ENCODE measurements at places on chromosomes 13 and 19.

DNA sequence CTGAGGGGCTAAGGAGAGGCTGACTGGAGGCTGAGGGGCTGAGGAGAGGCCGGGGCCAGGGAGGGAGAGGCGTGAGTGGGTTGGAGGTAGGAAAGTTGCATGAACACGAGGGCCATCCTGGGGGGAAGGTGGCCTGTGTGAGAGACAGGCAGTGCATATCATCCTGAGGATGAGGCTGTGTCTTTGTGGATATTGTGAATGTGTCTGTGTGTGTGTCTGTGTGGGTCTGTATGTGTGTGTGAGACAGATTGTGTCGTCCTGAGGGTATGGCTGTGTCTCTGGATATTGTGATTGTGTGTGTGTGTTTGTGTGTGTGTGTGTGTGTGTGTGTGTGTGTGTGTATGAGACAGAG is 422 bp downstream of the ZNF71 start:
- DNase-seq = no peak

GRCh38 chr13:30600496-30600895 is 17.2 kb upstream of the USPL1 start:
- no peak for DNase-seq

GRCh38 chr13:109630271-109630670 is 156.1 kb downstream of the IRS2 start:
- DNase-seq = no peak

DNA sequence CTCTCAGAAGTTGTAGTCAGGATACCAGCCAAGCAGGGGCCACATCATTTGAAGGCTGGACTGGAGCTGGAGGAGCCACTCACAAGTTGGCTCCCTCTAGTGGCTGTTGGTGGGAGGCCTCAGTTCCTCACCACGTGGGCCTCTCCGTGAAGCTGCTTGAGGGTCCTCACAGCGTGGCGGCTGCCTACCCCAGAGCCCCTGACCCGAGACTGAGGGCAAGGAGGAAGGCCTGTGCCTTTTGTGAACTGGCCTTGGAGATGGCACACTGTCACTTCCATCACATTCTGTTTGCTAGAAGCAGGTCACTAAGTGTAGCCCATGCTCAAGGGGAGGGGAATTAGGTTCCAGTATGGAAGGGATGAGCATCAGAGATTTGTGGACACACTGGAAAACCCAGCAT is 14.6 kb downstream of the GNA11 start:
- peak; percentile 76 for DNase-seq

- DNase-seq = no peak
Observed at GRCh38 chr19:51078731-51079130, 4.0 kb downstream of the KLK14 start.

DNA sequence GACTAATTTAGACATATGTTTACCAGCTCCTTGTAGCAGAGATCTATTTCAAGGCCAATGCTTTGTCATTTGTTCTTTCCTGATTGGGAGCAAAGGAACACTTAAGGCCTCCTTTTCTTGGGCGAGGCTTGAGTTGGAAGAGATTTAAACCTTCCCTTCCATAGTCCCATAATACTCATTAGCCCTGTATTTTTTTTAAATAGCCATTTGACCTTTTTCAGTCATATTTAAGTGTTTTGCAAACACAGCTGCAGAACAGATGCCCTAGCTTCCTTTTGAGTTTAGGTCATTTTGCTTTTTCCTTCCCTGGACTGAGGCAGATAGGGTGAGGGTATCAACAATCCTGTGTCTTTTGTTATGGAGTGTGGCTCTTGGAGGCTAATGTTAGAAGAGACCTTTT is 198.3 kb downstream of the NBEA start:
- DNase-seq = no peak

- DNase-seq = no peak
Observed at GRCh38 chr13:49356223-49356622, 87.6 kb downstream of the CAB39L start.

GRCh38 chr19:45179072-45179891 is 698 bp downstream of the BLOC1S3 start:
- peak; percentile 52 for DNase-seq

DNA sequence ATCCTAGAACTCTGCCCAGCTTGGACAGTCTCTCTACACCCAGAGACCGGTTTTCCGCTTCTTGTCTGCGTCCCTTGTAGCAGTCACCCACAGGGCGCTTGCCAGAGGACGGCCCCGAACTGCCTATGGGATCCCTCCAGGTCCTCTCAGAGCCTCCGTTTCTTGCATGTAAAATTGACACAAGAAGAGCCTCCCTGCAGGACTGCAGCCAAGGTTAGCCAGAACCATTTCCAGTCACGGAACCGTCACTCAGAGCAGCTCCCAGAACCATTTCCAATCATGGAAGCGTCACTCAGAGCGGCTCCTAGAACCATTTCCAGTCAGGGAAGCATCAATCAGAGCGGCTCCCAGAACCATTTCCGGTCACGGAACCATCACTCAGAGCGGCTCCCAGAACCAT is 65.5 kb downstream of the ATP11A start:
- no peak for DNase-seq

GRCh38 chr13:99442273-99442895 is 58.9 kb upstream of the TM9SF2 start:
- peak; percentile 67 for DNase-seq

DNA sequence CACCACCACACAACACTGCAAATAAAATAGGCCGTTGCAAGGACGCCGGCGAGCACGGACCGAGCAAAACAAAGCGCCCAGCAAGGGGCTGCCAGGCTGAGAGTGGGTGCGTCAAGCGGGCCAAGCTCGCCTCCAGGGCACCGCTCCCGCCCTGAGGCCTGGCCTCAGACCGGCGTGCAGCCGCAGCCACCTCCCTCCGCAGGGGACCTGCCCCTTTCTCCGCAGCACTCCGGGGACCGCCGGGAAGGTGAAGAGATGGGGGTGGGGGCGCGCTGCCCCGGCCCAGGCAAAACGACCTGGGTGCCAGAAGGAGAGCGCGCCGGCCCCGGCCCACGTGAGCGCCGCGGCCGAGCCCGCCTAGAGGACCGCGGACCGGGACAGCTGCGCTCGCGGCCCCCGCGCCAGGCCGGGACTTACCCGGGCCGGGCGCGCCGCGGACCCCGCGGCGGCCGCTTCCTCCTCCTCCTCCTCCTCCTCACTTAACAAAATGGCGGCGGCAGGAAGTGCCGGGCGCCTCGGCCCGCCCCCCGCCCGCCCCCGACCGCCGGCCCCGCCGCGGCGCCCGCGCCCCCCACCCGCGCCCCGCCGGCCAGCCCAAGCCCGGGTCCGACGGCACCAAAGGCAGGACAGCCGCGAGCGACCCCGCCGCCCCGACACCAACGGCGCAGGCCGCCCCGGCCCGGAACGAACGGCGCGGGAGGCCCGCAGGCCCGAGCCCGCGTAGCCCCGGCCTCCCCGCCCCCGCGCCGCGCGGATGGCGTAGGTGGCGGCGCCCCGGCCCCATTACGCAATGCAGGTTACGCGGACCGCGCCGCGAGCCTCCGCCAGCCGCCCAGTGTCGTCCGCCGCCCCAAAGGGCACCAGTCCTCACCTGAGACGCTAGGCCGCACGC is 674 bp downstream of the BRD4 start:
- peak; percentile 76 for DNase-seq

GRCh38 chr19:24029941-24030636 is 56.9 kb upstream of the ZNF254 start:
- no peak for DNase-seq

DNA sequence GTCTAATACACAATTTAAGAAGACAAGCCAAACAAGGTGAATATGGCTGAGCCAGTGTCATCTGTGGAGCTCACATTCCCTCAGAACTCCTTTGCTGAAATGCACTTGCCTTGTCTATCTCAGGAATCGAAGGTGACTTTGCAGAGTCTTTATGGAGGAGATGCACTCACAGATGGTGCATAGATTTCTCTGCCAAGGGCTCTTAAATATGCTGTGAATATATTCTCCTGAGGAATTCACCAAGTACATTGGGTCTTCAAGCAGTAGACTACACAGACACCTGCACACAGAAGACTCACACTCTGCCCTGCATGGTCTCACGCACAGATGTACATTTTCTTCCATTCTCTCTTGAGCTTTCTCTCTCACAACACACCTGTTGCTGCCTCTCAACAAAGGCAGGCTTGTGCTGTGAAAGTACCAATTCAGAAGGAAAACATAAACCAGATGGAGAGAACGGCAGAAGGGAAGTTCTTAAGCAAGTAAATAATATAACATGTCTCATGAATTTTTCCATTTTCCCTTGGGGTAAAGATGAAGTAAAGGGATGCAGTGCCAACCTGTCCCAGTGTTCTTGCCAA is 174.7 kb downstream of the DLEU7 start:
- DNase-seq = no peak

GRCh38 chr19:46000491-46001246 is 5.4 kb downstream of the CCDC61 start:
- DNase-seq = no peak

DNA sequence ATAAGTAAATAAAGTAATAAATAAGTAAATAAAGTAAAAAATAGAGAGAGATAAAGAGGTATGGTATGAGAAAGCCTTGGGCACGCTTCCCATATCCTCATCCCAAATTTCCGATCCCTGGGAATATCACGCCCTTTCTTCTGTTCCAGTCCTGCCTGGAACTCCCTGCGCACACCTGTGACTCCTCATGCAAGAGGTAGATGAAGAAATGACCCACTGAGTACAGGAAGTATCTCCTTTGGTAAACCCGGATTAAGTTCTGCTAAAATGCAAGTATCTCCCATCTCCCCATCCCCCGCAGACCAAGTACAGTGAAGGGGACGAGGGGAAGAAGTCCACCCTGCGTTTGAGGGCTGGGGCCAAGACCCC is 399 bp upstream of the ZNF136 start:
- DNase-seq = no peak

GRCh38 chr13:44399074-44399473 is 25.4 kb downstream of the SERP2 start:
- no peak for DNase-seq

GRCh38 chr19:40600570-40601133 is 517 bp upstream of the LTBP4 start:
- DNase-seq = no peak

- DNase-seq = no peak
Observed at GRCh38 chr13:48641404-48641803, 12.3 kb upstream of the CYSLTR2 start.

DNA sequence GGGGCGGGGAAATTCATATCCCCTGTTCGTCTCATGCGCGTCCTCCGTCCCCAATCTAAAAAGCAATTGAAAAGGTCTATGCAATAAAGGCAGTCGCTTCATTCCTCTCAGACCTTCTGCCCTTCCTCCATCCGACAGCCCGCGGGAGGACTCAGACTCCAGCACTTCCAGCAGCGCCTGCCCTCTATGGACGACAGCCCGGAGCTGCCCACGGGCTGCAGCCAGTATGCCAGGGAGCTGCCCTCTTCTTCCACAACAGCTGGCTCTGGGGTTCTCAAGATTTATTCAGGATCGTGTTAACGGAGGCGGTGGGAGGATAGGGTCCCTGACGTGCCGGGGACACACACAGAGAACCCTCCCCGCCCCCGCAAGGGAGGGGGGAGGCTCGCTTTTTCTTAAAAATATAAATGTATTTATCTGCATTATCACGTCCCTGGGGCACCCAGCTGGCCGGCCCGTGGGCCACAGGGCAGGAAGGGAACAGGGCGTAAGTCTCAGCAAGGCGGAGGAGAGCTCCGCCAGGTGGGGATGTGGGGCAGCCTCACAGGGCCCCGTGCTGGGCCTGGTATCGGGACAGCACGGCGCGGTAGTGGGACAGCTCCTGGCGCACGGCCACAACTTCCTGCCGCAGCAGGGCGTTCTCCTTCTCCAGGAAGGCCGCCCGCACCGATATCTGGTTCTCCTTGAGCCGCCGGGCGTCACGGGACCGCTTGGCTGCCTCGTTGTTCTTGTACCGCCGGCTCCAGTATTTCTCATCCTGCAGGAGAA is 6.7 kb downstream of the DBP start:
- no peak for DNase-seq

GRCh38 chr19:55257461-55258420 is 1.1 kb downstream of the PPP6R1 start:
- DNase-seq = no peak

DNA sequence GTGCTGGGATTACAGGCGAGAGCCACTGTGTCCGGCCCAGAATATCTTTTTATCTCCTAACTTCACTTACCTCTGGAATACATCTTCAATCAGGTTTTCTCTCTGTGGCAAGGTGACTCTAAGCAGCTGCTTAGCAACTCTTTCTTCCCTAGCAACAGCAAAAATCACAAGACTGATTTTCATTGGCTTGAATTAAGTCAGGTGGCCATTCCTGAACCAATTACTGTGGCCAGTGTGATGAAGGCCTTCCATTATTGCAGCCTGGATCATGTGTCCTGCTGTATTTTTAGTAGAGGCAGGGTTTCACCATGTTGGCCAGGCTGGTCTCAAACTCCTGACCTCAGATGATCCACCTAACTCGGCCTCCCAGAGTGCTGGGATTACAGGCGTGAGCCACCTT is 9.0 kb upstream of the LTBP4 start:
- DNase-seq = no peak

DNA sequence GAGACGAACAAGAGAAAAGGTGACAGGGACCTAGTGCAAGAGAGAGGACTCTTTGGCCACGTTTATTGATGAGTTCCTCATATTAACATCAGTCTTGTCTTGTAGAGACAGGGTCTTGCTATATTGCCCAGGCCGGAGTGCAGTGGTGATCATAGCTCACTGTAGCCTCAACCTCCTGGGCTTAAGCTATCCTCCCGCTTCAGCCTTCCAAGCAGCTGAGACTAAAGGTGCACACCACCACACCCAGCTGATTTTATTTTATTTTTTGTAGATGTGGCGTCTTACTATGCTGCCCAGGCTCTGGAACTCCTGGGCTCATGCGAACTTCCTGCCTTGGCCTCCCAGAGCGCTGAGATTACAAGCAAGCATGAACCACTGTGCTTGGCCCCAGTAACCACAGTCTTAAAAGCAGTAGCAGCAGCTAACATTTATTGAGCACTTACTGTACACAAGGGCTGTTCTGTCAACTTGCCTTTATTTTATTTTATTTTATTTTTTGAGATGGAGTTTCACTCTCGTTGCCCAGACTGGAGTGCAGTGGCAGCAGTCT is 1.1 kb upstream of the SH2D3A start:
- no peak for DNase-seq

DNA sequence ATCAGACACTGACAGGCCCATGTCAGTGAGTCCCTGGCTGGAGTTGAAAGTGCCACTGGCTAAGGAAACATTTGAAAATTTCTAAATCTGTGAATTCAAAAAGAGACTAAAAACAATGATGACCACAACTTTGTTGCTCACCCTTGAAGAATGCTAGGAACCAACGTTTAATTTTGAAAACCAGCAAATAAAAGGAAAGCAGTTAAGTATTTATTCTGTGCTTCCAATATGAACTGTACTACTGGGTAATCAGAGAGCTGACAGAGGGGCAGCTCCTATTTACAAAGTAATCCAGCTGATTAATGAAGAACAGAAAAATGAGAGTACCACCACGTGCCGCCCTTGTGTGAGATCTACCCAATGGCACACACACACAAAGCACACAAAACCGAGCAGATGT is 44.7 kb upstream of the LATS2 start:
- no peak for DNase-seq

DNA sequence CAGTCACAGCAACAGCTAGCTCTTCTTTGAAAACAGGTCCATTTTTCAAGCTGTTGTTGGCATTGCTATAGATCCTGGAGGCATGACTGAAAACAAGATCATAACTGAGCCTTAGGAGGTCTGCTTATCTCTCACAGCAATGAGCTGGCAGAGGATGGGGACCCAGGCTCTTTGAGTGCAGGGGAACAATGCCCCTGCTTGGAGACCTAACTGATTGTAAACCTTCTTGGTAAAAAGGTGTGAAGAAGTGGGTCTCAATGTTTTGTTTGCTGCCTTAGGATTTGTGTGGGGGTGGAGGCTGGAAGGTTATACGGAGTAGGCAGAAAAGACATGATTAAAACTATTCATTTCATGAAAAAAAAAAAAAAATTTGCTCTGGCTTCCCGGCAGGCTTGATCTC is 94.6 kb downstream of the EFNB2 start:
- no peak for DNase-seq

All from activated naive CD4-positive, alpha-beta T cell treated with anti-CD3 and anti-CD28 coated beads, Interleukin-2, amount 50 U/mL, for 72 hours (primary cell).